ENCODE measurements at places on chromosomes 2 and 18.

- no peak for DNase-seq
These were observed 119.7 kb downstream of the RDH14 start for GRCh38 chr2:18440777-18441176.

DNA sequence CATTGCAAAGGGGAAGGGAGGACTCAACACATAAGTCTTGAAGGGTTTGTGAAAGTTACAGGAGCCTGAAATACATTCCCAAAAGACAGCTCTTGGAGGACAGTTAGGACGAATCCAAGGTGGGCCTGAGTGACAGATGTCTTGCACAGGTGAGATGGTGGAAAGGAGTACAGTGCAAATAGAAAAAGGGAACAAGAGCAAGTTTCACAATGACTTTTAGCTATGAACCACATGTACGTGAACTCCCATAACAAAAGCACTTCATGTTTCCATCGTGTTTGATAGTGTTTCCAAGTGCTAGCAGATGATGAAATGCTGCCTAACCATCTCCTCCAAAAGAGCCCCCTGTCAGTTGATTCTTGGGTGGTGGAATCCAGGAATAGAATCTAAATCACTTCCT lies 1.8 kb downstream of the IL18RAP start:
- no peak for DNase-seq

DNA sequence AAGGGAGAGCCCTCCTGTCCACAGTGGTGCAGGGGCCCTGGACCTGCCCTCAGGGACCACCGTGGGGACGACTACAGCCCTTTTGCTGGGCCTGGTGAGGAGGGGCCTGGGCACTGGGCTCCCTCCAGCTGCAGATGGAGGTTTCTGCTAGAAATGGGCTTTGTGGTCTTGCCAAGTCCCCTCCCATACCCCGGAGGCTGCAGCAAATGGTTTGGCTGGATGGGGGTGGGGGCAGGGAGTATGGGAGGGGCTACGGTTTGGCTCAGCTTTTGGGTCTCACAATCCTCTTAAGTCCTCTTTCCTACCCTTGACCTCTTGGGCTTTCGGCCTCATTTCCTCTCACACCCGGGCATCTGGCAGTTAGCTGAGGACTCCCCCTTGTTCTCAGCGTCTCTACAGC lies 21.7 kb downstream of the TET3 start:
- DNase-seq: no peak

DNA sequence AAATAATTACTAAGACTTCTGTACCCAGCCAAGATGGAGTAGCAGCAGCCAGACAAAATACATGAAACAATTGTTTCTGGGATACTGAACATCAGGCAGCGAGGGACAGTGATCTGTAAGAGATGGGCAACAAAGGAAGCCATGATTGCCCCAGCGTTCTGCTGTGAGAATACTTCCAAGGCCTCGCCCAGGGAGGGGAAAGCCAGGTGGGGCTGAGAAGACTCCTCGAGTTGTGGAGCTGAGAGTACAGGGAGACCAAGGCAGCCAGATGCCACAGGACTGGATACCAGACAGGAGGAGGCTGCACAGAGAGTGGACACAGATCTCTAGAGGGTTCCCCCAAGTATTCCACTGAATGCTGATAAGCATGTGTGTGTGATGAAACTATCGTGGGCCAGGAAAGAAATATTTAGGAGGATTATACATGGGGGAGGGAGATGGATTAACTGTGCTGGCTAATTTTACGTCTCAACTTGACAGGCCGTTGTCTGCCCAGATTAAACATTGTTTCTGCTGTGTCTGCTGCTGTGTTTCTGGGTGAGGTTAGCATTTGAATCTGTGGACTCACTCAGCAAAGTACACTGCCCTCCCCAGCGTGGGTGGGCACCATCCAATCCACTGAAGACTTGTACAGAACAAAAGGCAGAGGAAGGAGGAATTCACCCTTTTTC lies 10.2 kb upstream of the LIMS2 start:
- DNase-seq: no peak

DNA sequence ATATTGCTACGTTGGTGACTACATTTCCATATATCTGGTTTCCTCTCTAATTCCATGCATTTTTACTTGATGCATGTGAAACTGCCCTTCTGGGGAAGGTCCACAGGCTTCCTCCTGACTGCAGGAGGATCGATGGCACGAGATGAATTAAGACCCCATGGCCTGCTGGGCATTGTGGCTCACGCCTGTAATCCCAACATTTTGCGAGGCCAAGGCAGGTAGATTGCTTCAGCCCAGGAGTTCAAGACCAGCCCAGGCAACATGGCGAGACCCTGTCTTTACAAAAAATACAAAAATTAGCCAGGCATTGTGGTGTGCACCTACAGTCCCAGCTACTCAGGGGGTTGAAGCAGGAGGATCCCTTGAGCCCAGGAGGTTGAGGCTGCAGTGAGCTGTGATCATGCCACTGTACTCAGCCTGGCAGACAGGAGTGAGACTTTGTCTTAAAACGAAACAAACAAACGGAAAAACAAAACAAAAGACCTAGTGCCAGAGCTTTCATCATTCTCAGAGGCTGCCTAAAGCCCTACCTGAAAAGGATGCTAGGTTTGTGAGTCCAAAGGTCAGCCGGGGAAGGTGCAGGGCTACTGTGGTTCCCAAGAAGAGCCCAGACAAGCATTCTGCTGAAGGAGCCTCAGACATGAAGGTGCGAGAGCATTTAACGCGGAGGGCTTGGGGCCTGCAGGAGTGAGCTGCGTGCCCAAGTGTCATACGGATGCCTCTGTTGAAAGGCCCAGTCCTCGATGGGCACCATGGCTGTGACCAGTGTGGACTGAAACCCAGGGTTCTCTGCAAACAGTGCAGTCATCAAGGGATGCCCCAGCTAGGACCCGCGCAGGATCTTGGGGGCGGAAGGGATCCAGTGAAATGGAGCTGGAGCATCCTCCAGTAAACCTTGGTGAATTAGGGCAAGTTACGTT lies 21.6 kb downstream of the GPR55 start:
- no peak for DNase-seq

DNA sequence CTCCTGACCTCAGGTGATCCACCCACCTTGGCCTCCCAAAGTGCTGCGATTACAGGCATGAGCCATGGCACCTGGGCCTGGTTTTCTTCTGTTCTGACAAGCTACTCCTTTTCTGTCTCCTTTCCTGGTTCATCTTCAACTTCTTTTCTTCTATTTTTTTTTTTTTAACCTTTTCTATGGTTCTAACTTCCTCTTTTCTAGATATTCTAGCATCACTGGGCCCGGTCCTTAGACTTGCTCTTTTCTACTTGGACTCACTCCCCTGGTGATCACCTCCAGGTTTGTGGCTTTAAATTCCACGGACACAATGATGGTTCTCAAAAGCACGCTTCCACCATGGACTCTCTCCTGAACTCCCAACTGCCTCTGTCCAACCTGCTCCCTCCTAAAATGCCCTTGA lies 2.0 kb downstream of the EIF2AK2 start:
- DNase-seq: no peak

DNA sequence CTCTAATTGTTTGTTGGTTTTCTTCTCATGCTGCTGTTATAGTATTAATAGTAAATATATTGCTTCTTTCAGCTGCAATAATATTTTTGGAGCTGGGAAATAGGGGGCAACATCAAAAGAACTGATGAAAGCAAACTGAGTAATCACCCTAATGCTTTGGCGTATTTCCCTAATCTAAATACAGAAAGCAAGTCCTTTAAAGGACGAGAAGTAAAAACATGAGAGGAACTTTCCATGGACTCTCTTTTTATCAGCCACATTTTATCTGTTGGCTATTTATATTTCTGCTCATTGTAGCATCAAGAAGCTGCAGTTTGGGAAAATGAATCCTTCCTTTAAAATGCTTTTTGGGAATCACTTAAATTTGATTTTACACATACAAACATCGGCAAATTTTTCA lies 139.9 kb upstream of the SLC8A1 start:
- DNase-seq: no peak

DNA sequence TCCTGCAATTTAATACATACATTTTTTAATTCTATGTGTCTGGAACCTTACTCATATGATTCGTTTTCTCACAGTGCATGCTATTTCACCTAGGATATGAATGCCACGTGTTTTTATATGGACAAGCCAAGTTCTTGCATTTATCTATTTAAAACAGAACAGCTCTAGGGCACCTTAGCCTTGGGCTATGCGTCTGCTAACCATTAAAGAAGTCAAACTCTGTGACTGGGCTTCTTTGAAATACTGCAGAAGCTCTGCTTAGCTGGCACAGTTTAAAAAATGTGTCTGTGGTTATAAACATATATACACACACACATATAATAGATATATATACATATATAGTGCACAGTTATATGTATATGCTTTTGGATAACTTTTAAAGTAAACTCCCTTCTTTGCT lies 890.8 kb upstream of the KLHL29 start:
- DNase-seq: no peak

- DNase-seq: no peak
These were observed 89.0 kb downstream of the MARCHF4 start for GRCh38 chr2:216283038-216283900.

- DNase-seq: no peak
These were observed 187.6 kb downstream of the DOK6 start for GRCh38 chr18:69588301-69588700.

GRCh38 chr2:197293252-197294007 lies 17.1 kb downstream of the ANKRD44 start:
- no peak for DNase-seq

DNA sequence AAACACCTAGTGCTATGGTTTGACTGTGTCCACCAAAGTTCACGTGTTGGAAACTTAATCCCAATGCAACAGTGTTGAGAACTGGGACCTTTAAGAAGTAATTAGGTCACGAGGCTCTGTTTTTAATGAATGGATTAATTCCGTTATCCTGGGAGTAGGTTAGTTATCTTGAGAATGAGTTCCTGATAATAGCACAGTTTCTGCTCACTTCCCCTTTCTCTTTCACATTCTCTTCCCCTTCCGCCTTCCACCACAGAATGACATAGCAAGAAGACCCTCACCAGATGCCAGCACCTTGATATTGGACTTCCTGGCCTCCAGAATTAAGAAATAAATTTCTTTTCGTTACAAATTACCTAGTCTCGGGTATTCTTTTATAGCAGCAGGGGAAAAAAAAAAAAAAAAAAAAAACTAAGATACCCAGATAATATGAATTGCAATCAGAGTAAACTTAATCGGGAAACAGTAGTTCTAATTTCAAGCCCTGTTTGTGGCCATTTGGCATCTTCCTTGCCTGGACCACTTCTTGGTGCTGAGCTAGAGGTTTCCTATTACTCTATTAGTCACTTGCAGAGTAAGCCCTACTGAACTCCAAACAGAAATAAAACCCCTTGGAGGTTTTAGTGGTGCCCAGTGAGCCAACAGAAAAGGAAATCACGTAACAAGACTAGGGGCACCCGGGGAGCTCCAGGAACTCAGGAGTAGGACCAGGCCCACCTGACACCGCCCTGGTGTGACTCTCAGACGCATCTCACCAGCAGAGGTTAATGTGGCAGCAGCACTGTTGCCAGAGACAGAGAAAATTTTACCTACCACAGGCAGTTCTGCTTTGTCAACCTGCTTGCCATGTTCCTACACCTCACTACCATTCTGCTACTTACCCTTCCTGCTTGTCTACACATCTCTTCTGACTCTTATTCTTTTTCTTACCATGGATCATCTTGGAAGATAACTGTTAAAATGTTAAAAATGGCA lies 147.6 kb upstream of the CAB39 start:
- DNase-seq: no peak

DNA sequence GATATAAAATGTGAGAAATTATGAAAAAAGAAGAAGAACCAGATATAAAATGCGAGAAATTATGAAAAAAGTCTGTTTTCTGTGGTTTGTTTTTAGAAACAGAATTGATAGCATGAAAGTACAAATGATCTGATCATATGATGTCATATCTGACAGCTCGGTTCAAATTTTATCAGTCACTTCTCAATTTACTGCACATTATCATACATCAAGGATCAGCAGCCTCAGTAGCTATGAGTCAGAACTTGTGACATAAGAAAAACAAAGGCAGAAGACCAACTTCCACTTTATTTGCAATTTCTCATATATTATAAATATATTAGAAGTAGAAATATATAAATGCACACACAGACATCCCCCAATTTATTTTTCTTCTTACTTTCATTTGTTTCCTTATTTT lies 634.0 kb downstream of the LRP1B start:
- no peak for DNase-seq

GRCh38 chr2:144253743-144254142 lies 266.2 kb downstream of the ZEB2 start:
- no peak for DNase-seq

GRCh38 chr2:134718023-134718816 lies 580 bp downstream of the TMEM163 start:
- DNase-seq: no peak

DNA sequence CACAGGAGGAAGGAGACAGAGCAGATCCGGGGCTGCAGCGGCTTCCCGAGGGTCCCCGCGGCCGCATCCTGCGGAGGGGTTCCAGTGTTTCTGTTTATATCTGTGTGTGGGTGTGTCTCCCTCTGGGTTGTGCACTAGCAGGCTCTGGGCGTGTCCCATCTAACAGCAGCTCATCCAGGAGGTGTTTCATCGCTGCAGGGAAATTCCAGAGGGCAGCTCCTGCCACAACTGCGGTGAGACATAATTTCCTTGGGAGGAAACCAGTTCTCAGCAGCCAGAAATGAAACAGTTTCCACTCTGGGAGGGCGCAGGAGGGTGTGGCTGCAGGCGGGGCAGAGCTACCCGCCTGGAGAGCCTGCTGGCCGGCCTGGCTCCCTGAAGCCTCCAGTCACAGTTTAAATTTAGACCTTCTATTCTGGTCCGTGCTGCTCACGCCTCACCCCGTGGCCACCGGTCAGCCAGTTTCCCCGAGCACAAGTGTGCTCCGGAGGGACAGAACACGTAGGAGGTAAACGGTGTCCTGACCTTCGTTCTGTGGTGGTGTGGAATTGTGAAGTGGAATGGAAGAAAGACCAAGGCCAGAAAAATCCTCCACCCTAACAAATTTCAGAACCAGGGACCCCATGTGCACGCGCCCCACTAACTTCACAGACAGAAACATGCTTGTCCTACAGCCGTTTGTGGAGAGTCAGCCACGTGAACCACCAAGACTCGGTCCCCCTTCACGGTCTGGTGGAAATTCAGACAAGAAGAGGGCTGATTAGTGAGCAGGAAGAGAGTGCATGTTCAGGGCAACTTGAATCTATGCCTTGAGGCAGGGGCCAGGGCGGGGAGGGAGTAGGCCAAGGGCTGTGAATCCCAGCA lies 50.2 kb downstream of the TEX44 start:
- DNase-seq: peak; percentile 10

- no peak for DNase-seq
These were observed 1.5 kb downstream of the EXOC6B start for GRCh38 chr2:72824224-72824842.

- DNase-seq: no peak
These were observed 288.9 kb downstream of the SLC4A3 start for GRCh38 chr2:219916281-219916680.

- DNase-seq: no peak
These were observed 37.1 kb downstream of the ZNF532 start for GRCh38 chr18:58901783-58902182.

Measured in activated naive CD4-positive, alpha-beta T cell (primary cell).